ENCODE measurements at places on chromosomes 11 and 22.

GRCh38 chr22:41247703-41248102 lies 7.0 kb upstream of the CHADL start:
- DNase-seq, result no peak

GRCh38 chr11:132206993-132207392 lies 836.6 kb downstream of the NTM start:
- DNase-seq, result no peak

- DNase-seq, result no peak
Observed at GRCh38 chr22:20000246-20001081, 16.2 kb downstream of the ARVCF start.

DNA sequence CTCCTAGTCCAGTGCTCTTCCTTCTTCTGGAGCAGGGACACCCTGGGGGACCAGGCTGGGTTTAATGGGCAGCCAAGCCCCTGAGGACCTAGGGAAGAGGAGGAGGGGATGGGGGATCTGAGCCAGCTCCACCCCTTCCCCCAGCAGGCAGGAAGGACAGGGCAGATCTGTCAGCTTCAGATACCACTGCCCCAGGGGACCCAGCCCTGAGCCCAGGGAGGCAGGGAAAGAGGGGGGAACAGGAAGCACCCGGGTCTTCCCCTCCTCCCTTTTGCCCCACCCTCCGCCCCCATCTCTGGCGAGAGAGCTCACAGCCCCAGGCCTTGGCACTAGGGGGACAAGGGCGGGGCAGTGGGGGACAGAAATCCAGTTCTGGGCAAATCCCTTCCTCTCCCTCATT lies 11.7 kb upstream of the SOX10 start:
- DNase-seq, result no peak

DNA sequence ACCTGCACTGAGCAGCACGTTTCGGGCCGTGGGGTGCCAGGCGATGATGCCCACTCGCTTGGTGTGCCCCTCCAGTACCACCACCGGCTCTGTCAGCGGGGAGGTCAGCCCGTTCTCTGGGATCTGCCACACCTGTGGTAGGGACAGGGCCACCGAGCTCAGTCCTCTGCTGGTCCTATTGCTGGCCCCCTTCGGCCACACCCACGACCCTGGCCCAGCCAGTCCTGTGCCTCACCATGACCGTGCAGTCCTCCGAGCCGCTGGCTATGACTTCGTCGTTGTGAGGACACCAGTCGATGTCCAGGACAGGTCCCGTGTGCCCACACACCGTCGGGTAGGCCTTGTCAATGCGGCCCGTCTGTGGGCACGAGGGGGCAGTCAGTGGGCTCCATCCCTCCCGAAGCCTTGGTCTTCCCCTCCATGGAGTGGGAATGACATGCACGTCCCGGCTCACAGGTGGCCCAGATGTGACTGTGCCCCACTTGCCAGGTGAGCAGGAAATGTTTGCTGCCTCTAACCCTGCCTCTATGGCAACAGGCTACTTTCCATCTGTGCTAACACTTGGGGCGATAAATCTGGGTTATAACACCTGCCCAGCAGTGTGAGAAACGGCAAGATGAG lies 1.4 kb downstream of the CORO1B start:
- no peak for DNase-seq

DNA sequence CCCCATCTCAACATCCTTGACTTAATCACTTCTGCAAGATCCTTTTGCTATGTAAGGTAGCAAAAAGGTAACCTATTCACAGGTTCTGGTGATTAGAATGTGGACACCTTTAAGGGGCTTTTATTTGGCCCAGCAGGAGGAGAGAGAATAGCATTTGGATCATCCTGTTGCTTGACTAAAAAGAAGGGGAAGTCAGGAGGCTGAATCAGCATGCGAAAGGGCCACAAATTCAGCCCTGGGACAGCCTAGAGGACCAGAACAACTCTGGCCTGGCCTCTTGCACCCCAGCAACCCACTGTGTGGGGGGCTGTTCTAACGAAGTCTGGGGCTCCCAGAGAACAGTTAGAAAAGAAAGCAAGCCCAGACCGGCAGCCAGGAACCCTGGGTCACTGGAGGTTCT lies 3.2 kb upstream of the HMOX1 start:
- DNase-seq, result no peak

DNA sequence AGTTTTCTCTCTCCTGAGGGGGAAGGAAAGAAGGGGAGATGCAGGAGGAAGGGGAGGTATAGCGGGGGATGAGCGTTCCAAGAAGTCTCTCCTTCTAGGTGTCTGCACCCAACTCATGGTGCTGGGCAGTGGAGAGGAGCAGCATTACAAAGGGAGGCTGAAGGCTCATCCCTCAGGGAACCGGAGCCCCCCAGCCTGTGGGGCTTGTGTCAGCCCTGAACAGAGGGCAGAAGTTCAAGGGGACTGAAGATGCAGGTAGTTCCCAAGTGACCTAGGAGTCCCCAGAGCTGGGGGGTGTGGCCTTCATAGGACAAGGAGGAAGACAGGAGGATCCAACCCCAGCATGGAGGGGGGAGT lies 1.8 kb downstream of the C11orf68 start:
- DNase-seq, result no peak

DNA sequence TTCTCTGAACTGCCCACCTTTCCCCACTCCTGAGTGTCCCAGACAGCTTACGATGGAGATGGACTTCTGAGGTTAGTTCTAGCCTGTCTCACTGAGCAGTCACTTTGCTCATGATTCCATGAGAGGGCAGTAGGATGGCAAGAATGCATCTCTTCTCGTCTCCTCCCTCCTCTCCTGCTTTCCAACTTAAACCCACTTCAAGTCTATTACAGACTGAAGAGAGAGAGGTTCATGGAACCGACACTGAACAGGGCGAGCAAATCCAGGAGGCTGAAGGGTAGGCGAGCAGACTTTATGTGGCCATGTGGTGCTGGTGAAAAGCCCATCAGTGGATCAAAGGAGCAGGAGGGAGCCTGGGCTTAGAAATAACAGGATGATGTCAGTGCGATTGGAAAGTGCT lies 38.6 kb downstream of the CEP164 start:
- no peak for DNase-seq

GRCh38 chr11:96167203-96167758 lies 175.7 kb downstream of the MAML2 start:
- DNase-seq, result no peak

DNA sequence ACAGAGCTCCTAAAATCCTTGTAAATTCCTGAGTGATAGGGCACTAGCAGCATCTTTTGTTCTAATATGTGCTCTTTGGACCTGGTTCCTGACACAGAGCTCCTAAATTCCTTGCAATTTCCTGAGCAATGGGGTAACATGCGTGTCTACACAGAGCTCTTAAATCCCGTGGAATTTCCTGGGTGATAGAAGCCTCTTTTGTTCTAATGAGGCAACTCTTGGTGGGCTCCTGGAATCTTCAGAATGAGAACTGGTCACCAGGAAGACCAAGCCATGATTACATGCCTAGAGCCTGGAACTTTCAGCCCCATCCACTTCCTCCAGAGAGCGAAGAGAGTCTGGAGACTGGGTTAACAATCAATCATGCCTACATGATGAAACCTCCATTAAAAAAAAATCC lies 19.0 kb downstream of the RSF1 start:
- no peak for DNase-seq

DNA sequence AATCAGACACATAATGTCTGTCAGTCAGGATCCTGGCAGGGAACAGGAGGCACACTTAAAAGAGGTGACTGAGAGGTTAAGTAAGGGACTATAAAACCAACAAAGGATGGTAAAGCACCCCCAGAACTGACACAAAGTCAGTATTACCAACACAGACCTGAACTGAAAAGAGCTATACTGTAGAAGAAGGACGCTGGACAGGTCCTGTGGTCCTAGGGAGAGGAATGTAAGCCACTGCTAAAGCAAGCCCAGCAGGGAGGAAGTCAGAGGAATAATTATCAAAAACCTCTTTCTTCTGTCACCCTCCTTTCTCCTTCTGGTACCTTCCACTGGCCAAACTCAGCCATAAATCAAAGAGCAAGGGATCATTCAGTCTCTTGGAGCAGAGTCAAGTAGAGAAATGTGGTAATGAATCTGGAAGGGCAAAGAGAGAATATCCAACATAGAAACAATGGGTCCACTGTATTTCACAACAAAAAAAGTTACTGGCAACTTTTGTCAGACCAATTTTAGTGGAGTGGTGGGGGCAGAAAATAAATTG lies 33.4 kb upstream of the ANGPTL5 start:
- DNase-seq, result no peak

- DNase-seq, result no peak
Observed at GRCh38 chr22:30227438-30228228, 18.9 kb downstream of the LIF start.

GRCh38 chr11:98545544-98546175 lies 475.1 kb upstream of the CNTN5 start:
- DNase-seq, result no peak

DNA sequence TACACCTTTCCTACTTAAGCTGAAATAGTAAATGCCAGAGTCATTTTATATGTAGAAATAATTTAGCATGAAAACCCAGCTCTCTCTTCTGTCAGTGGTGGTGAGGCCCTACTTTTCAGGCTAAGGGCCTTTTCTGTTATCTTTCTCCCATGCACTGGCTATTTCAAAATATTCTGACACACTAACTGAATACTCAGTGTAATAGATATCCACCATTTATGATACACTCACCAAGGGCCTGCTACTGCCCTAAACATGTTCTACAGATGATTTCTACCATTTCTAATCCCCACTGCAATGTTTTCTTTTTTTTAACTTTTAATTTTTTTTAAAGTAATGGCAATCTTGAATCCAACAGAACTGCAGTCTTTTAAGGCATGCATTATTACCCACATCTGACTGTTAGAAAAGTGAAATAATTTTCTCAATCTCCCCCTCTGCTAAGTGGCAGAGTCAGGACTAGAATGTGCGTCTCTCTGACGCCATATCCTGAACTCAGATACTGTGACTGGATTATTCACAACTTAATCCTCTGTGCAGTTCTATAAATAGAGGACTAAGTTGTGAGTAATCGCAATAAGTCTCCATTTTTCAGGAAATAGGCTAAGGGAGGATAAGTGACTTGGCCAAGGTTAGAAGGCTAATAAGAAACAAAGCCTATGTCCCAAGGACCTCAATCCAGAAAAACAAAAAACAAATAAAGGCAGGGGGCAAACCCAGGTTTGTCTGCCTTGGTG lies 44.0 kb downstream of the GRAMD1B start:
- DNase-seq, result no peak

GRCh38 chr22:43136255-43136654 lies 6.9 kb downstream of the MCAT start:
- no peak for DNase-seq

DNA sequence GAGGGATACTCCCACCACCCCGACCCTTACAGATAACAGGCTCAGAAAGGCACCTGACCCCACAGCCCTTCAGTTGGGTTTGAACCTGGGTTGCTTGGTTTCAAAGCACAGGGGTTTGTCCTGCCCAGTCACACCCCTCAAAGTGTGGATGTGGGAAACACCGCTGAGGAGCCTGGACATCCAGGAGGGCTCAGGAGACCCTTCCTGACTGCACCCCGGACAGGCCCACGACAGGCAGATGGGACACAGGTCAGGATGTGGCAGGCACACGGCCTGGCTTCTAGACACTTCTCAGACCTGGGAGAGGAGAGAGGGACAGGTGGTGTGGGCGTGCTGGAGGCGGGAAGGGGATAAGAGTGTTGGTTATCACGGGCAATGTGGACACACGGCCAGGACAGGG lies 932.3 kb downstream of the BRD1 start:
- DNase-seq, result no peak

DNA sequence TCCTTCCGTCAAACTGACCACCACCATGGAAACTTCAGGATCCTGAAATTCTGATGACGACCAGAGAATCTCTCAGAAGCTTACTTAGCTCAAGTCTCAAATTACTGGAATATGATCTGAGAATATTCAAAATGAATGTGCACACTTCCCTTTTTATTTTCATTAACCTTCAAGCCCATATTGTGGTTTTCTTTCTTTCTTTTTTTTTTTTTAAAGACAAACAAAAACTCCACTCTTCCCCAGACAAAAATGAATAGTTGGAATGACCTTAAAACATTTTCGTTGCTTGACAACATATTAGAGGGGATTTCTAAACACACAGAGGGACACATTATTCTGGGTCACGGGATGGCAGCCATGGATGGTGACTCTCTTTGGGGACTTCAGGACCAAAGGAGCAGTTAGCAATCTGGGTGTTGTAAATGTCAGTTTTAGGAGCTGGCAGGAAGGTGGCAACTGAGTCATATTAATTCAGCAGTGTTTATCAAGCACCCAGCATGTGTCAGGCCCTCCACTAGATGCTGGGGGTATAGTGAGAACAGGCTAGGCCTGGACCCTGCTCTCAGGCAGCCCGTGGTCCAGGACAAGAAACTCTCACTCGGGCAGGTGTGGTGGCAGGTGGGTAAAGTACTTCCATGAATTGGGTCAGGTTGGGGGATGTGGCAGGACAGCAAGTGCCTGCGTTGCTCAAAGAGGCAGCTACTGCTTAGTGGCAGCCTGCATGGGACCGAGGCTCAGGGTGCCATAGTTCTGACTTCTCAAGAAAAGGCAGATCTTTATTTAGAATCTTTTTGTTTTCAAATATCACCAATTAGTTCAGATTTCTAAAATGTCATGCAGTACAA lies 126.1 kb downstream of the HIPK3 start:
- DNase-seq, result no peak

DNA sequence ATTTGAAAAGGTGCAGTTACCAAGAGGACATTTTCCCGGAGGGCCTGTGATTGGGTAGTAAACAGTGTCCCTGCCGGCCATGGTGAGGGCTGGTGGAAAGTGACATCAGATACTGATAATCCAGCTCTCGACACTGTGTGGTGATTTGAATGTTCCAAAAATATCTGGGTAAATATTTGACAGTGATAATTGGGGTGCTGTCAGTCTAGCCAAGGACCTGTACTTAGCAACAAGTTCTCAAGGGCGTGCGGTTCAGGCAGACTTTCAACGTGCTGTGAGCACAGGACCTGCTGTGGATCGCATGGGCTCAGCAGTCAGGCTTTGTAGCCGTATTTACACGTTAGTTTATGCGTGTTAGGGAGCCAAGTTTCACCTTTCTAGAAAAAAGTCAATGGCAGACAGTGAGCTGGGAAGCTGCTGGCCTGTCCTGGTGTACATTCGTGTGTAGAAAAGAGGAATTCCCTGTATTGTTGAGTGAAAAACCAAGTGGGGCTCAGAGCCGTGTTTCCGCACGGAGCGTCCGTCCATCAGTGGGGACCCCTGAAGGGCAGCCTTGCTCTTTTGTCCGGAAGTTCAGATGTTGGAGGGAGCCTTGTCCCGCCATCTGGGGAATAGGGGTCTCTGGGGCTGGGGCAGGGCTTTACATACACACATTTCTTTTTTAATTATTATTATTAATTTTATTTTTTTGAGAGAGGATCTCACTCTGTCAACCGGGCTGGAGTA lies 11.3 kb downstream of the TRMU start:
- no peak for DNase-seq

GRCh38 chr11:62153087-62153395 lies 29.2 kb downstream of the INCENP start:
- no peak for DNase-seq

GRCh38 chr11:64243236-64243854 lies 2.5 kb downstream of the FKBP2 start:
- DNase-seq, result no peak

GRCh38 chr11:111512296-111513239 lies at the start of gene BTG4:
TSS of gene BTG4 (minus strand) at chr11:111512386. CDS start at chr11:111498776, 13,610 bp downstream.
- no peak for DNase-seq
